ENCODE measurements at places on chromosomes 4 and X.
A peak's percentile ranks its signal among the peaks of the same experiment; 100 is the strongest.

- peak; percentile 59 for DNase-seq
These were observed 2.3 kb upstream of the SLBP start for GRCh38 chr4:1714303-1715001.

- DNase-seq, result peak; percentile 62
These were observed 51.7 kb upstream of the CLCN4 start for GRCh38 chrX:10104958-10105658.

DNA sequence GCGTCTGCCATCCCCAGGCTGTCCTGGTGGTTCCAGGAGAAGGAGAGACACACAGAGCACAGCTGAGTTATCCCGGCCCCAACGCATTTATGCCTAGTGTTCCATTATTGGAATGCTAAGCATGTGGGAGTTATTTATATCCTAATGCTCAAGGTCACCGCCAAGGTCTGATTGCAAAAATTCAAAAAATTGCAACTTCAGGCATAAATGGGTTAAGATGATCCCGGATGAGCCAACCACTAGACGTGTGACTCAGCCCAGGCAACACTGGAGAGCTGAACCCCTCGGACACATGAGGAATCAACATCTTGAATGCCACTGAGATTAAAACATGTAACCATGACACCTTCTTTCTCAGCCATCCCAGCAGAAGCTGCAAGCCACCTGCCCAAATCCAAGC lies 3.8 kb upstream of the ZCCHC4 start:
- DNase-seq, result no peak

DNA sequence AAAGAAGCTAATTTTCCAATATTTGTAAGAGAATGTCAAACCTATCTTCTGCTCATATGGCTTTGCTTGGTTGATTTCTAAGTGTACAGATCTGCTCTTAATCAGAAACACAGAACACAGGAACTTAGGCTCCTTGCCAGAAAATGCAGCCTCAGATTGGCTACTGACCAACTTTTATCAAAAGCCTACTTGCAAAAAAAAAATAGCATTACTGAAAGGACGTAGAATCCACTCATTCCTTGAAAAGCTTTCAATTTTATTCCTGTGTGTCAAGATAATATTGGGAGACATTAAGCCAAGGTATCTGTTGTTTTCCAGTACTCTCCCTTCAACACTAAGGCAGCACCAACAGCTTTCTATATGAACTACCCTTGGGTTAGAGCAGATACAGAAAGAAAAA lies 127.6 kb upstream of the INTU start:
- DNase-seq, result no peak

DNA sequence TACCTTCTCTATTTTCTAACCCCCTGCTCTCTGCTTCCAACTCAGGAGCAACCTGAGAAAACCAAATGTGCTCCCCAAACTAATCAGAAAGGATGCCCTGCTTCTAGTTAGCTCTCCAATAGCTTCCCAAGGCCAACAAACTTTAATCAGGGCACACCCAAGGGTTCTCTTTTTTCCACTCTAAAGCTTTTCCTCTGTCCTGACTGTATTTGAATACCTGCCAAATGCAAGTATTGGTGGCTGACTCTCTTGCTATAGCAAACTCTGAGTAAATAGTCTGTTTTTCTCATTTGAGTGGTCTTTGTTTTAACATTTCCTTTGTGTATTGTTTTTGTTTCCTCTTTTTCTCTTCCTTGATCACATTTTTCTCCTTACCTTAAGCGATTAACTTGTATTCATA lies 52.5 kb downstream of the GBA3 start:
- no peak for DNase-seq

GRCh38 chrX:134761788-134762187 lies 103.5 kb upstream of the PLAC1 start:
- DNase-seq, result no peak

DNA sequence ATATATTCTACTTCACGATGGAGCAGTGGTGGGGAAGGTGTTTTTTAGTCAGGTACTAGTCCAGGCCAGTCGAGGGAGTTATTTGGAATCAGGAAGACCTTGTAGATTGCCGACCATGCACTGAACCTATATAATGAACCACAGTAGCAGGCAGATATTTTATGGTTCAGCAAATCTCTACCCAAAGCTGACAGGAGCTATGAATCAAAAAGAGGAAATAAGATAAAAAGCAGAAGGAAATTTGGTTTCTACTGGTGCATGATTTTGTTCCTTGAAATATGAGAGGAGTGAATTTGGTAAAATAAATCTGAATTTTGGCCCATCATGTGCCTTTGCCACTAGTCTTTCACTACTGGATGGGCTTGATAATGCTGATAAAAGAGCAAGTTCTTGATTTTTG lies 924.3 kb upstream of the DIAPH2 start:
- DNase-seq, result no peak

DNA sequence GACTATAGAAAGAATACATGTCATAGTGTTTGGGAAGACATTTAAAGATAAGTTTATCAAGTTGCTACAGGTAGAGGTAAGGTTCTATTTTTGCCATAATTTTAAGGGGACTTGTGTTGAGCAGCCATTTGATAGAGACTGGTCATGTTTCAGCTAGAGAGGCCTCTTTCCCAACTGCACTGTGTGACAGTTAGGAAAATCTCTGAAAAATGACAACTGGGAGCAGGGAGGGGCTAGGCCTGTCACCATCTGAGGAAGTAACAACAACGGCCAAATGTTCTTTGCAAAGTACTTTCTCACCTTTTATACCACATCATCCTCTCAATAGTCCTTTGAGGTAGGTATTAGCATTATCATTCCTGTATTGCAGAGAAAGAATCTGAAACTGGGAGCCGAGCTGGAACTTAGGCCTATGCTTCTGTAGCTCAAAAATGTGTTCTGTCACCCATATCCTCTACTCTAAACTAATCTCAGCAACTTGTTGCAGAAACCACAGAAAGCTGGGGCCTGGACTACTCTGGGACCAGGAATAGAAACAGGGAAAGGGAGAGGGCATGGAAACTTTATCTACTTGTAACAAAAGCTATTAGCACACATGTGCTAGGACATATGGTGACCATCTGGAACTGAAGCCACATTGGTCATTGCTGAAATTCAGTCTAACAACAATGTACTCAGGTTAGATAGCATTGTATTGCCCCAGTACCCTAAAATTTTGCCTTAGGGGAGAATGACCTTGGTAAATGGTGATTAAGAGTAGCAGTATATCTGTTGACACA lies 198.9 kb downstream of the MID1IP1 start:
- no peak for DNase-seq

- DNase-seq, result no peak
These were observed 6.3 kb downstream of the RHOXF1 start for GRCh38 chrX:120109378-120109777.

DNA sequence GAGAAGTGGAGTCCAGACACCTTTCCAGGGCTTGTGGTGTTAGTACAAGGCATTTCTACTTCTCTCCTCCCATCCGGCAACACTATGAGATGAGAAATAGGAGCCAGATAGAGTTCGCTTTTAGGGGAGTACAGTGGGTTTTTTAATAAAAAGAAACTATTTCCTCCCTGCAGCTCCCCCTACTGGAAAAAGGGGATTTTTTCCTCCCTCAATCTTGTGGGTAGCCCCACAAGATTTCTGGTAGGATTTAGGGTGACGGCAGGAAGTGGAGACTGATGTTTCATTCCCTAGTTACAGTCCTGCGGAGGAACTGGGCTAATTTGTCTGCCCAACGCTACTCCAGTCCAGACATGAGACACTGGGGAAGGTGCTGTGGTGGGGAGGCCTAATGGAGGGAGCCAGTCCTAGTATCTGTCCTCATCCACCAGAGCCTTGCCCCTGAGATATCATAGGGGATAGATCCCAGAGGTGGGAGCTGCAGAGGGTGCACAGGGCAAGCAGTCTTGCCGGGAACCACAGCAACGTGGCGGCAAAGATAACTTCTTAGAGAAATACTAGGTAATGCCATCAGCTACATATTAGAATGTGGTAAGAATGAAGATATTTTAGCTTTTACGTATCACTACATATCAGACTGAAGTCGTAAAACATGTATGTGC lies 45.5 kb upstream of the PRKG2 start:
- no peak for DNase-seq

- peak; percentile 63 for DNase-seq
These were observed 45.5 kb downstream of the TMEM144 start for GRCh38 chr4:158255727-158256324.

DNA sequence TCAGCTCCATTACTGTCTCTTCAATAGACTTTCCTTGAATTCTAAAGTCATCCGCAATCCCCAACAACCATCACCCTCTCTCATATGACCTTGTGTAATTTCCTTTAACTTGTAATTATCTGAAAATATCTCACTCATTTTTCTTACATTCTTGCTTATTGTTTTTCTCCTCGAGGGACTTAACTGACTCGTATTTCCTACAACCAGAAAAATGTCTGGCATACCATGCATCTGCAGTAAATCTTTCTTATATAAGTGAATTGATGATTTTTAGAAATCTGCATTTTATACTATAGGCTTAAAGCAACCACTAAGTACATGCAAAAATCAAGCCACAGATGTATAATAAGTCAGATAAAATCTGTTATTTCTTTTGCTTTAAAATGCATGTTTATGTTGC lies 276.7 kb downstream of the UNC5C start:
- no peak for DNase-seq

- DNase-seq, result no peak
These were observed 2.4 kb upstream of the PRRG3 start for GRCh38 chrX:151692825-151693224.

GRCh38 chr4:187077744-187078401 lies 354.2 kb upstream of the FAT1 start:
- no peak for DNase-seq

DNA sequence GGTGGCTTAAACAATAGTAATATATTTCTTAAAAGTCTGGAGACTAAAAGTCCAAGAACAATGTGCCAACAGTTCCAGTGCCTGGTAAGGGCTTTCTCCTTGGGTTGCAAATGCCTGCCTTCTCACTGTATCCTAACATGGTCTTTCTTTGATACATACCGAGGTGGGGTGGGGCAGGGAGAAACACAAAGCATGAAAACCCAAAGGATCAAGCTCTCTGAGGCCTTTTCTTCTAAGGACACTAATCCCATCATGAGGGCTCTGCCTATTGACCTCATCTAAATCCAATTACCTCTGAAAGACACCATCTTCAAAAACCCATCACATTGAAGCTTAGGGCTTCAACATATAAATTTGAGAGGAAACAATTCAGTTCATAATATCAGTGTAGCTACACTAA lies 311.3 kb downstream of the GRID2 start:
- no peak for DNase-seq

GRCh38 chr4:173516621-173517524 lies 13.2 kb downstream of the HAND2 start:
- no peak for DNase-seq

GRCh38 chr4:27318740-27319139 lies 458.1 kb downstream of the STIM2 start:
- DNase-seq, result peak; percentile 34

- DNase-seq, result no peak
These were observed 21.2 kb upstream of the TAB3 start for GRCh38 chrX:30910124-30910860.

- DNase-seq, result no peak
These were observed 110.1 kb downstream of the COX18 start for GRCh38 chr4:72959411-72959810.

DNA sequence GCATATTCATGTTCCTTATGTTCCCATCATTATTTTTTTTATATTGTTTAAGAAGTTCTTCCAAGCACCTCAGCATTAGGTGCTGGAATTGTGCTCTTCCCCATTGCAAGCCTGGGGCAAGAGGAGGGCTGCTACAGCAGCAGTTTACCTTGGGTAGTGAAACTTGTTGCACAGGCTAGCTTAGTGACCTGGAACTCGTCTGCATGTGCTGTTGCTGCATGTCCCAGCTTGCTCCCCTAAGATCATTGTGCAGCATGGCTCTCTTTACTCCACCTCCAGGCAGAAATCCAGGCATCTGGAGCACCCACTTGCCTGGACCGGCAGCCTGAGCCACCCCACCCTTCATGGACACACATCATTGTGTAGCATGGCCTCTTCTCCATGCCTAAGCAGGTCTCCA lies 776.0 kb downstream of the GLUD2 start:
- no peak for DNase-seq

- DNase-seq, result peak; percentile 81
These were observed 940 bp upstream of the NSD2 start for GRCh38 chr4:1870328-1870577.

- peak; percentile 53 for DNase-seq
These were observed 21.0 kb upstream of the DCTD start for GRCh38 chr4:182938205-182938645.

GRCh38 chr4:94127707-94128328 lies 79.8 kb upstream of the SMARCAD1 start:
- DNase-seq, result peak; percentile 18

DNA sequence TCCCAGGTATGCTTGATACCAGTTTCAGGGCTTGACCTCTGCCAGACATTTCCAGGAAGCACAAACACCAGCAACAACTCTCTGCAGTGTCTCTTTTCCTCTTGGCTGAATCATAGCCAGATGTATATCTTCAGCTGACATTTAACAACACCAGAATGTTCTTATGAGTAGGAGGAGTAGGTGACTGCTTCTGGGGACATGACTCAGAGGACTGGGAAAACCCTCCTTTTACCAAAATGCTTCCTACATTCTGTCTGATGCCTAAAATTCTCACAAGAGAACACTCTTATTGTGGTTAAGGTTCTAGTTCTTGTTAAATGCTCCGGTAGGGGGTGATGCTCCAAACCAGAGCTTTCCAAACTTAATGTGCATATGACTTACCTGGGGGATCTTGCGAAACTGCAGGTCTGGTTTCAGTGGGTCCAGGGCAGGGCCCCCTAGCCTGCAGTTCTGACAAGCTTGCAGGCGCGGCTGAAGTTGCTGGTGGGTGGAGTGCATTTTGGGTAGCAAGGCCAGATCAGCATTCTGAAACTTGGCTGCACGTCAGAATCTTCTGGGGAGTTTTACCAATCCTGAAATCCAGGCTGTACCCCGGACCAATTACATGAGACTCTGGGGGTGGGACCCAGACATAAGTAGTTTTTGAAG lies 329.3 kb upstream of the RPS6KA3 start:
- DNase-seq, result no peak

- no peak for DNase-seq
These were observed 91.5 kb downstream of the COX18 start for GRCh38 chr4:72977936-72978485.

GRCh38 chr4:34845926-34846325 lies 1398.4 kb downstream of the ARAP2 start:
- no peak for DNase-seq

DNA sequence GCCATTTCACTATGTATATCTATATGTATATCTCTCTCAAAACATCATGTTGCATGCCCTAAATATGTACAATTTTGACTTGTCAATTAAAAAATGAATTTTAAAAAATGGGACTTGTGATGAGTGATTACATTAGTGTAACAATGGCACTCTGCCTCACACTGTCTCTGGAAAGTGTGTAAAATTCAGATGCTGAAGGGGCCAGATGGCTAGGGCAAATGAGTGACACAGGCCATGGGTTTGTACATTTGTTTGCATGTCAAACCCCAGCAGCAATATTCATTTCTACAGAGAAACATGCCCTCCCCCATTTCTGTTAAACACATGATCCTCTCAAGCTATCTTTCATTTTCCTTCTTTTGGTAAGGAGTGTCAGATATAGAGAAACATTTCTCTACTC lies 8.1 kb downstream of the SCARB2 start:
- no peak for DNase-seq
